ENCODE measurements at places on chromosomes 12 and 14.

- H3K4me3 ChIP-seq, result no peak overlapping the region
- peaks cover 2% of the 10 kb centered on the region for H3K4me1 ChIP-seq
- H3K27me3 ChIP-seq, result peaks cover 8% of the 10 kb centered on the region
These were observed 34.8 kb downstream of the TMEM229B start for GRCh38 chr14:67453575-67454300.

DNA sequence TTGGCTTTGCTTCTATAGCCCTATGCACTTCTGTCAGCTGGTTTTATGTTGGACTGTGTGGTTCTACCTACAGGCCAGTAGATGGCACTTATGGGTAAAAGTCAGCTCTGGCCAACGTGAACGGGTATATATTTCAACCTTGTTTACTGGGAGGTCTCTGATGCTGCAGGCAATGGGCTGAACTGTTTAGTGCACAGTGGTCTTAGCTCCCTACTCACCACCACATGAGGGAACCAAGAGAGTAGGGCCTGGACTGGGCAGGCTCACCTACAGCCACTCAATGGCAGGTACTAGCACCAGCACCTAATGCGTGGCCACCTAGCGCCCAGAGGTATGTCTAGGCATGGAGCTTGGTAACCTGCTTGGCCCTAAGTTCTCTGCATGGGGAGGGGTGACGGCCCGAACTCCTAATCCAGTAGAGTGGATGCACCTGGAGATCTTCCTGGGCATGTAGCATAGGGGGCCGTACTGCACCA is 481.8 kb downstream of the TMEM117 start:
- no peaks in the 10 kb centered on the region for H3K4me1 ChIP-seq
- no peak overlapping the region for H3K27ac ChIP-seq
- H3K36me3 ChIP-seq, result no peaks in the 10 kb centered on the region
- DNase-seq, result no peak

DNA sequence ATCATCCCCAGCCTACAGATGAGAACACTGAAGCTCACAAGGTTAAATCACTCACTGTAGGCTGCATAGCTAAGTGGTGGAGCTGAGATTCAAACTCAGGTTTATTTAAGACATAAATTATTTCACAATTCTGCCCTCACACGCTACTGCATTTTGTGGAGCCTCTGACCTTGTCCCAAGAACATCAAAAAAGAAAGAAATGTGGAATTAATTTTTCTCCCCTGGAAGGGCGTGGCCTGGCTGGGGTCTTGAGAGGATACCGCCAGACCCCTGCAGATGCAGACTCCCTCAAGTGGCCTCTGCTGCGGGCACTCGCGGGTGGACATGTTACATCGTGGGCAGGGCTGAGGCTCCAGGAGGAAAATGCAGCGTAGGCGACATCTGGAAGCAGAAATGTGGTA is 40.6 kb downstream of the LTBP2 start:
- no peak overlapping the region for H3K27ac ChIP-seq
- H3K36me3 ChIP-seq, result no peaks in the 10 kb centered on the region
- no peak overlapping the region for H3K4me3 ChIP-seq
- DNase-seq, result no peak

DNA sequence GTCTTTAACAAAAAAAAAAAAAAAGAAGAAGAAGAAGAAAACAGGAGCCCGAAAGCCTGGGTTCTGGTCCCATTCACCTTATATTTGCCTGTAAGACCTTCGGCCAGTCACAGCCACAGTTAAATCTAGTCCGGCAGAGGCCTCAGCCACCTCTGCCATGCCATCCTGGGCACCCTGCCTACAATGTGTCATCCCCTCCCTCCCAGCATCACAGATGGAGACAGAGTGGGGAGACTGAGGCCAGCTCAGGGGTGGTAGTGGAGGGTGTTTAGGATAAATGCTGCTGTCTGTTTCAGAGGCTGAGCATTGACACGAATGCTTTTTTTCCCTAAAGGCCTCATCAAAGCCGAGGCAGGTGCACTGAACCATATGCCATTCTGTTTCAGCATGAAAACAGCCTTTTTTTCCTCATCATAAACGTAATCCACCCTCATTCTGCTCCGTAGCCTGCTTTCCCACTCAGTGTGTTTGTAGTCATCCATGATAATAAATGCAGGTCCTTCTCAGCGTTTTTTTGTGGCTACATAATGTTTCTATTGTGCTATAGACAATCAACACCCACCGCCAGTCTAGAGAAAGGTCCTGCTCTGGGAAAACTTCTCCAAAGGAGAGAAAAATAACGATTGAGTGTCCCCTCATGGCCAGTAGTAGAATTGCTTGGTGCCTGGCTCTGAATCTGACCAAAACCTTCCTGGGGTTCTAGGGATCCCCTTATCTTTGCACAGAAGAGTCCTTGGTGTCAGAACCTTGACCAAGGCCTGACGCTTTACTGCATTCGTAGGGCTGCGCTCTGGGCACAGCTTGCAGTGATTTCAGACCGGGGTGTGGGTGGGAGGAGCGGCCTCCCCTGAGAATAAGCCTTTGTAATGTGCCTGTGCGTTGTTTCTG is 41.1 kb upstream of the TSPAN9 start:
- DNase-seq, result no peak
- no peaks in the 10 kb centered on the region for H3K4me1 ChIP-seq
- H3K4me3 ChIP-seq, result no peak overlapping the region
- H3K27me3 ChIP-seq, result peaks cover 3% of the 10 kb centered on the region
- no peaks in the 10 kb centered on the region for H3K36me3 ChIP-seq

- H3K27me3 ChIP-seq, result peaks cover 22% of the 10 kb centered on the region
- H3K4me3 ChIP-seq, result no peak overlapping the region
- peaks cover 3% of the 10 kb centered on the region for H3K4me1 ChIP-seq
- H3K27ac ChIP-seq, result no peak overlapping the region
- H3K36me3 ChIP-seq, result no peaks in the 10 kb centered on the region
- DNase-seq, result no peak
These were observed 28.4 kb upstream of the BDKRB2 start for GRCh38 chr14:96176275-96176674.

GRCh38 chr14:60514378-60514740 is 5.4 kb downstream of the SIX6 start:
- peak overlapping the region; percentile 51 for H3K4me3 ChIP-seq
- DNase-seq, result no peak
- H3K36me3 ChIP-seq, result no peaks in the 10 kb centered on the region
- peaks cover 33% of the 10 kb centered on the region for H3K27me3 ChIP-seq
- no peak overlapping the region for H3K27ac ChIP-seq

- H3K4me1 ChIP-seq, result no peaks in the 10 kb centered on the region
- peaks cover 3% of the 10 kb centered on the region for H3K27me3 ChIP-seq
- no peak for DNase-seq
- no peak overlapping the region for H3K4me3 ChIP-seq
- H3K27ac ChIP-seq, result no peak overlapping the region
These were observed 105.7 kb downstream of the GRIN2B start for GRCh38 chr12:13875744-13876143.

- DNase-seq, result no peak
- H3K36me3 ChIP-seq, result peaks cover 1% of the 10 kb centered on the region
- peaks cover 14% of the 10 kb centered on the region for H3K27me3 ChIP-seq
- H3K27ac ChIP-seq, result no peak overlapping the region
- H3K4me3 ChIP-seq, result no peak overlapping the region
These were observed 6.1 kb downstream of the A2ML1 start for GRCh38 chr12:8828257-8829124.

GRCh38 chr14:42013559-42013958 is 406.9 kb downstream of the LRFN5 start:
- H3K27me3 ChIP-seq, result no peaks in the 10 kb centered on the region
- DNase-seq, result no peak
- H3K36me3 ChIP-seq, result no peaks in the 10 kb centered on the region
- no peak overlapping the region for H3K4me3 ChIP-seq
- peaks cover 4% of the 10 kb centered on the region for H3K4me1 ChIP-seq
- no peak overlapping the region for H3K27ac ChIP-seq

DNA sequence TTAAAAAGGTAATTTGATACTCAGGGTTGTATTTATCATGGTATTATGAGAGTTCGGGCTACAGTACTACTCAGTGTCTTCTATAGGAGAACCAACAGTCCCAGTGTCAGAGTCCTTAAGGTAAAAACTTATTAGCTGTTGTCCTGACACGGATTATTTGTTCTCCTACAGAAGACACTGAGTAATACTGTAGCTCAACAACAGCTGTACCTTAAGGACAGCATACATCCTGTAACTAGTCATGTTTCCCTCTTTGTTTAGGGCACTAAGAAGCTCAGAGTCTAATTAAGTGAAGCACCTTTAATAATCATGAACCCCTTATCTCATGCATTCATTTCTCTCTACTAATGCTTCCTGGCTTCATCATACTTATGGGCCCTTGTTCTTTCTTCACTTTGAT is 33.9 kb downstream of the ARF6 start:
- H3K4me1 ChIP-seq, result peaks cover 20% of the 10 kb centered on the region
- DNase-seq, result no peak
- no peaks in the 10 kb centered on the region for H3K36me3 ChIP-seq
- no peaks in the 10 kb centered on the region for H3K27me3 ChIP-seq
- H3K4me3 ChIP-seq, result no peak overlapping the region

- H3K4me3 ChIP-seq, result no peak overlapping the region
- no peak overlapping the region for H3K27ac ChIP-seq
- no peak for DNase-seq
- no peaks in the 10 kb centered on the region for H3K27me3 ChIP-seq
- H3K36me3 ChIP-seq, result no peaks in the 10 kb centered on the region
These were observed 21.5 kb upstream of the TC2N start for GRCh38 chr14:91888641-91889476.

DNA sequence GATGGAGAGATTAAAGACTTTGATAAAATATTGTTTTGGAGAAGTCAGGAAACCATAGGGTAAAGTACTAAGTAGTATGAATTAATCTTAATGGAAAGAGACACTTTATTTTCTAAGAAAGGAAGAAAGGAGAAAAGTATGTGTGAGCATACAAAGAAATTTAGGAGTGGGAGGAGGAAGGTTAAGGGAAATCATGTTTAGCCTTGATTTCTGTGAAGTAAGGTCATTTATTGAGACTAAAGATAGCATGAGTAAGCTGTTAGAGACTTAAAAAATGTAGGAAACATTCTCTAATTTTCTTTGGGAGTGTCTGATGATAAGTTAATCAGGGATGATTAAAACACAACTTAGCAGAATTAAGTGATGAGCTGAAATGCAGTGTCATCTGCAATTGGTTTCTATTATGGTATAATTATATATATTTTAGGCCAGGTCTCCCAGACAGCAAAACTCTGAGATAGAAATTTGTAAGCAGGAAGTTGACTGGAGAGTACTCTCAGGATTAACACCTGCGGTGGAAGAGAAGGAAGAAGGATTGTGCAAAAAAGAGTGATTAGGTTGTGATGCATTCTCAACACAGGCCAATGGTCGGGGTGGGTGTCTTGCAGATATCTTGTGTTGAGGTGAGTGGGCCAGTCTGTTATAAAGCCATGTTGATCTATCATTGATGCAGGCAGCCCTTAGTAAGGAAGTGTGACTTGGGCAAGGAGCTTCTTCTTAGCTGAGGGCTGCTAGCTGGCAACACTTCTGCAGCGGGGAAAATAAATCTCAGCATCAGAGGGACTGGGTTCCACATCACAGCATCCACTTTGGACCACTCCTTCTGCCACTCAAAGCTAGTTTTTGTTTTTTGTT is 256.2 kb downstream of the AEBP2 start:
- H3K4me3 ChIP-seq, result no peak overlapping the region
- H3K4me1 ChIP-seq, result no peaks in the 10 kb centered on the region
- no peaks in the 10 kb centered on the region for H3K36me3 ChIP-seq
- no peak for DNase-seq

GRCh38 chr12:113961921-113962710 is 4.0 kb downstream of the RBM19 start:
- no peaks in the 10 kb centered on the region for H3K27me3 ChIP-seq
- no peak for DNase-seq
- H3K4me1 ChIP-seq, result peaks cover 29% of the 10 kb centered on the region
- H3K4me3 ChIP-seq, result no peak overlapping the region

DNA sequence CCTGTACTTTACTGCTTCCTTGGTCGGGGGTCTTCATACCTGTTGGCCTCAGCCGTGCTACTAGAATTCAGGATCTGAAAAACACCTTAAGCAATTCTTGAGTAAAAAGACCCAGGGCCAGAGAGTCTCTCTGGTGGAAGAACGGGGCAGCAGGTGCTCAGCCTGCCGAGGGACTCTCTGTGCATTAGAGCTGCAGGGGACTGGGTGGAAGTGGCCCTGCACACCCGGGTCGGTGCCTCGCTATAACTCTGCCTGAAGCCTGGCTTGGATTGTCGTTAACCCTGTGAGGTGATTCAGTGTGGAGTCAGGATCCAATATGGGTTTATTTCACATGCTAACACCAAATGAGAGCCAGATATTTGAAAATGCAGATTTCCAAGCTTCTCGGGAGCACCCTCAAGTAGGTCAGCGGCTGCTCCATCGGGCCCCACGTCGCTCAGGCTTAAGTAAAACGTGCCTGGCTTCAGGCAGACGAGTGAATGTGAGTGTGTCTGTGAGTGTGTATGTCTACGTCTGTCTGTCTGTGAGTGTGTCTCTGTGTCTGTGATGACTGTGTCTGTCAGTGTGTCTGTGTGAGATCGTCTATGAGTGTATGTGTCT is 35.1 kb upstream of the C14orf180 start:
- no peak for DNase-seq
- no peaks in the 10 kb centered on the region for H3K4me1 ChIP-seq
- H3K36me3 ChIP-seq, result no peaks in the 10 kb centered on the region
- no peak overlapping the region for H3K27ac ChIP-seq
- peaks cover 23% of the 10 kb centered on the region for H3K27me3 ChIP-seq
- no peak overlapping the region for H3K4me3 ChIP-seq

- no peak overlapping the region for H3K27ac ChIP-seq
- no peaks in the 10 kb centered on the region for H3K36me3 ChIP-seq
- no peak for DNase-seq
- peaks cover 2% of the 10 kb centered on the region for H3K27me3 ChIP-seq
- H3K4me1 ChIP-seq, result no peaks in the 10 kb centered on the region
- H3K4me3 ChIP-seq, result no peak overlapping the region
These were observed 206.2 kb downstream of the NAV3 start for GRCh38 chr12:78036874-78037273.

DNA sequence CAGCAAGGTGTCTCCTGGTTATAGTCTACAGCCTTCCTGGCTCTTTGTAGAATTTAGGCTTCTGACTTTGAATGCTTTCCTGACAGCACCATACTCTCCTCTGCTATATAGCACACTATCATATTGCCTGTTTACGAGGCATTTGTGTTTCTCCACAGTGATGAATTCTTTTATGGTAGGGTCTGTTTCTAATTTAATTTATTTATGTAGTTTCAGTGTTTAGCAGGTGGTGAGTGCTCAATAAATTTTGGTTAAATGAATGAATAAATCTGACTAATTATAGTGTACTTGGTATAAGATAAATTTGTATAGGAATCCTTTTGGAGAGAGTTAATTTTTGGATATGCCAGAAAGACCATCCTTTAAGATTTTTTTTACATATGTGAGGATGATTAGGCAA is 115.3 kb downstream of the RAD51B start:
- no peak overlapping the region for H3K27ac ChIP-seq
- peaks cover 2% of the 10 kb centered on the region for H3K4me1 ChIP-seq
- no peak overlapping the region for H3K4me3 ChIP-seq
- no peak for DNase-seq
- H3K27me3 ChIP-seq, result no peaks in the 10 kb centered on the region

- no peaks in the 10 kb centered on the region for H3K36me3 ChIP-seq
- H3K4me3 ChIP-seq, result no peak overlapping the region
- no peak for DNase-seq
- no peaks in the 10 kb centered on the region for H3K4me1 ChIP-seq
These were observed 147.1 kb downstream of the FOXA1 start for GRCh38 chr14:37447883-37448391.

GRCh38 chr12:4830556-4831210 is 79.0 kb upstream of the KCNA1 start:
- H3K4me1 ChIP-seq, result peaks cover 47% of the 10 kb centered on the region
- H3K4me3 ChIP-seq, result peak overlapping the region; percentile 78
- DNase-seq, result no peak
- peaks cover 2% of the 10 kb centered on the region for H3K36me3 ChIP-seq

GRCh38 chr12:32089156-32089555 is 17.5 kb upstream of the BICD1 start:
- DNase-seq, result no peak
- no peak overlapping the region for H3K4me3 ChIP-seq
- H3K27me3 ChIP-seq, result no peaks in the 10 kb centered on the region
- no peak overlapping the region for H3K27ac ChIP-seq

Data from memory B cell (primary cell).